ENCODE measurements at places on chromosomes 7 and 10. TPM values are rescaled to one million over a fixed set of nuclear protein-coding genes. Genes with fewer than 3 reads are reported as not detected.

Gene PCDH15
- not detected for total RNA-seq

Gene FAM241B
- 0.18 TPM for total RNA-seq

Gene MMD2
- not detected for total RNA-seq

Gene YKT6
- 129 TPM for total RNA-seq

Gene LBX1
- total RNA-seq = not detected

Gene HPS1
- total RNA-seq = 33.2 TPM

Gene NACAD
- total RNA-seq = 3.5 TPM

Gene CPEB3
- total RNA-seq = 0.29 TPM

Gene AS3MT
- total RNA-seq = 7.5 TPM

Gene GIMAP7
- total RNA-seq = not detected

Gene RTKN2
- total RNA-seq = 0.71 TPM

Gene FBXO24
- total RNA-seq = under 0.01 TPM

Gene ACSL5
- 1.4 TPM for total RNA-seq

Gene PRLHR
- total RNA-seq = not detected

Gene TMEM178B
- total RNA-seq = not detected

All from myometrial cell (primary cell).